Cardiac muscle cell (in vitro differentiated cells and primary cell): ENCODE measurements at places on chromosomes 13 and 19.

- DNase-seq: no peak
Measured at GRCh38 chr13:41821238-41821594, 139.7 kb downstream of the VWA8 start.

GRCh38 chr13:67048084-67048820, 181.9 kb downstream of the PCDH9 start:
- peak; percentile 96 for DNase-seq

DNA sequence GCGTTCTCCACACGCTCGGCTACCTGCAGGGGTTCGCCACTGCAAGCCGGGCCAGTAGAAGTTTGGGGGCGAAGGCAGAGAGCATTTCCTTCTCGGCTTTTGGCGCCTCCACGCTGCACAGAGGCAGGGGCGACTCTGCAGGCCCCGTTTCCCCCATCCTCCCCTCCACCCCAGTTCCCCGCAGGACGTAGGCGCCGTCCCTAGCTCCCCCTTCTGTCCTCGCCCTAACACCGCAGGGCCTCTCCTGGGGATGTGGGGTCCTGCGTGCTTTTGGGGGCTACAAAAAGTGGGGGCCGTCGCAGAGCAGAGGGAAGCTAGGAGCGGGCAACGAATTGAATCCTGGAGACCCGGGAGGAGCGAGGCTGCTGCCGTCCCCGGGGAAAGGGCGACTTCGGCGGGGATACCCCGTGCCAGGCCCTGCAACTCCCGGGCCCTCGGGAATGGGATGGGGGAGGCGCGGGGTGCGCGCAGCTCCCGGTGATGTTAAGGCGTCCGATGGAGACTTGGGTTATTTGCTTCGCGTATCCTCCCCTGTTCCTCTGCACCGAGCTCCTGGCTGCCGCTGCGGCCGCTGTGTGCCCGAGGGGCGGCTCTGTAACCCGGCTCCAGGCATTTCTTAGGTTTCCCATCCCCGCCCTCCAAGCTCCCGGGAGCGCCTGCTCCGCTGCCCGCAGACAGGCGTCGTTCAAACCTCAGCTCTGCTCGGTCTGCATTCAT, 255.9 kb upstream of the SOX21 start:
- DNase-seq: peak; percentile 7

- peak; percentile 57 for DNase-seq
Measured at GRCh38 chr19:5281588-5281987, 59.0 kb downstream of the PTPRS start.

GRCh38 chr19:35126624-35126959, 8.3 kb downstream of the LGI4 start:
- DNase-seq: no peak

DNA sequence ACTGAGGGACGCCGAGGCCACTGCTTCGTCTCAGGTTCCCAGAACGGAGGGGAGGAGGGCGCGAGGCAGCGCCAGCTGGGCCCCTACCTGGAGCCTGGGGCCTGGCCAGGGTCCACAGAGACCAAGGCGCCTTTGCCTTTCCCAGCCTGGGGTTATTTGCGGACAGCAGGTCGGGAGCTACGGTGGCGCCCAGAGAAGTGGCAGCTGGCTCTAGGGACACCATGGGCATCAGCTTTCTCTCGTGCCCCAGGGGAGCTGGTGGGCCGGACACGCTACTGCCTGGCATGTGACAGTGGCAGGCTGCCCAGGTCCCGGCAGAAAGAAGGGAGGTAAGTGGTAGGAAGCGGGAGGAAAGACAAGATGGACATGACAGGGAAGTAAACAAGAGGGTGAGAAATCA, 19.0 kb downstream of the AKT2 start:
- no peak for DNase-seq

- no peak for DNase-seq
Measured at GRCh38 chr13:23743278-23744076, 145.7 kb downstream of the MIPEP start.

DNA sequence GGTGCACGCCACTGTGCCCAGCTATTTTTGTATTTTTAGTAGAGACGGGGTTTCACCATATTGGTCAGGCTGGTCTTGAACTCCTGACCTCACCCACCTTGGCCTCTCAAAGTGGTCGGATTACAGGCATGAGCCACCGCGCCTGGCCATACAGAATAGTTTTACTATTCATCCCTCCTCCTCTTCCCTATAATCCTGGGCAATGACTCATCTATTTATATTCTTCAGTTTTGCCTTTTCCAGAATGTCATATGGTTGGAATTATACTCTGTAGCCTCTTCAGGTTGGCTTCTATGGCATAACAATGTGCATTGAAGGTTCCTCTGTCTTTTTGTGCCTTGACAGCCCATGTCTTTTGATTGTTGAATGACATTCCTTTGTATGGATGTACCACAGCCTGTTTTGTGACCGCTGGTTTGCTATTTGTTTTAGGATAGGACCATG, 22.2 kb upstream of the LRP3 start:
- no peak for DNase-seq

- DNase-seq: no peak
Measured at GRCh38 chr19:45351401-45351952, 10.9 kb downstream of the KLC3 start.

- DNase-seq: no peak
Measured at GRCh38 chr13:84645196-84646012, 763.1 kb upstream of the SLITRK1 start.

DNA sequence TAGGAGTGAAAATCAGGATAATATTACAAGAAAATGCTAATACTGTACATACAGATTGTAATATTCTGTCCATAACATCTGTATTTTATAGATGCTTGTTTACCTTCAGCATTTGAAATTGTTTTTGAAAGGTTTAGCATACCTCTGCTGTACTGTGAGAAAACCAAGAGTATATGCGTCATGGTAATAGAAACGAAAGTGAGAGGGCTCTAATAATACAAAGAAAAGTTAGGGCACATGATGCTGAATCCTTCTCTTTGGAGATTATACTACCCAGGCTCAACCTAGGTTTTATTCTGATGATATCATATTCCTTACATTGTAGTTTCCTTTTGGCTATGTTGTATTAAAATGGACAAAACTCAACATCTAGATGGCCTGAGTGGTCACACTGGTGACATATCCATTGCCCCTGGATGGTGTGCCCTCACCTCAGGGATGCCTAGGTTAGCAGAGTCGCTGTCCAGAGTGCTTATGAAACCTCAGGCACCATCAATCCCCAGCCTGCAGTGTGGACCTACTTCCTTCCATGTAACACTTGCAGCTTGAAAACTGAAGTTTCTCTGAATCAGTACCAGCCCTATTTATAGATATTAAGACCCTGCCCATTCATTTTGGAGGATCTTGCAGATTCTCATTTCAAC, 253.7 kb downstream of the KCTD12 start:
- DNase-seq: peak; percentile 81

DNA sequence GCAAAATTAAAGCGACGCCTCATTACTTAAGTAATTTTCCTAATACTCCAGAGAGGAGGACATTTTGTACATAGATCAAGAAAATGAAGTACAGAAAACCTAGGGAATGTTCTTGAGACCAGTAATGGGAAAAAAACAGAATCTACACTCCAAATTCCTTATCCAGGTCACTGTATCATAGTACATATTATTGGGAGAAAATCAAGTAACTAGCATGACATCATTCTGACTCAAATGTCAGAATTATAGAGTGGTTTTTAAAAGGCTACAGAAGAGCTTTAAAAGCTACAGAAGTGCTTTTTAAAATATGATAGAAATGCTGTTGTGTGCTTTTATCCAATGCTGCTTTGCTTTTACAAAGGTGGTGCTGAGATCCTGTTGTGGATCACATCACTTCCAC, 86.3 kb upstream of the SLC15A1 start:
- DNase-seq: no peak
